ENCODE measurements at places on chromosomes 12 and 14.

DNA sequence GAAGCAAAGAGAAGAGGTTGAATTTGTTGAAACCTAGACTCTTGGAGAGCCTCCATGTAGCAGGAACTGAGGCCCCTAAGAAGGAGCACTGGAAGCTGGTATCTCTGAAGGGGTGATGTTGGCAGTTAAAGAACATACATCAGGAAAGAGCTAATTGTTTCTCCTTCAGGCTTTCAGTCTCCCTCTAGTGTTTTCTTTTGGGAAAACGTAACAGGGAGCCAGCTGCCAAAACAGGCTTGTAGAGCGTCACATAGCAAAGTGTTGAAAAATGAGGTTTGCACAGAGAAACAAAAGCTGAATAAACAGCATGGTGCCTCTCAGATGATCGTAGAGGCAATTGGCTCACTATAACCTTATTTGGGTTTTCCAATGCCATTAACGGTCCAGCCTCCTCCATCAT lies 46.9 kb upstream of the CAND1 start:
- no peak for DNase-seq

DNA sequence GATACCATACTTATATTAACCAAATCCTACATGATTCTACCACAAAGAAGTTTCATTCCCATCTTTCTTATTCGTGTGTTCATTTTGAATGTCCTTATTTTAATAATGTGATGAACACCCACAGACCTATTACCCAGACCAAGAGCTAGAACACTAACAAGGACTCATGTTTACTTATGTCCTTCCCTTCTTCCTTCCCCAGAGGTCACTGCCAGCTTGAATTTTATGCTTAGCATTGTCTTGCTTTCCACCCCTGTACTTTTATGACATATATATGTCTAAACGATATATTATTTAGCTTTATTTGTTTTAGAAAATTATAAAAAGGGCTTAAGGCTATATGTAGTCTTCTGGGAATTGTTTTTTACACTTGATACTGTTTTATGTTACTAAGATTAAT lies 238.6 kb downstream of the LRIG3 start:
- DNase-seq, result no peak

GRCh38 chr12:124766727-124767065 lies 97.0 kb downstream of the SCARB1 start:
- DNase-seq, result no peak

GRCh38 chr14:80264702-80265101 lies 53.4 kb upstream of the DIO2 start:
- no peak for DNase-seq

GRCh38 chr14:61535032-61535431 lies 160.3 kb upstream of the HIF1A start:
- no peak for DNase-seq

DNA sequence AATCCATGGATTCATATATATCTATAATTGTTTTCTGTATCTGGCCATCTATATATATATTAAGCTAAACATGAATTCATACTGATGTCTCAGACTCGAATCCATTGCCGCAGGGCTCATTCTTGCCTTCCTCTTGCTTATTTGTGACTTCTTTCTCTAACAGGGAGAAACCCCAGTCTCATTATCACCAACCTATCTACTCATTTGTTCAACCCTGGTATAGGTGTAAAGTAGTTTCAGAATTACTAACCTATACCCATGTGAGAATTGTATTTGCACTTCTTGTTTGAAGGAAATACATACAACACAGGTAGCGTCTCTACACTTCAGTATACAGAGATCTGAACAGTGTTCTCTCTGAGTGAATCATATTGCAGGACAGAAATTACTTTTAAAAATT lies 77.7 kb downstream of the PTPN11 start:
- DNase-seq, result no peak

DNA sequence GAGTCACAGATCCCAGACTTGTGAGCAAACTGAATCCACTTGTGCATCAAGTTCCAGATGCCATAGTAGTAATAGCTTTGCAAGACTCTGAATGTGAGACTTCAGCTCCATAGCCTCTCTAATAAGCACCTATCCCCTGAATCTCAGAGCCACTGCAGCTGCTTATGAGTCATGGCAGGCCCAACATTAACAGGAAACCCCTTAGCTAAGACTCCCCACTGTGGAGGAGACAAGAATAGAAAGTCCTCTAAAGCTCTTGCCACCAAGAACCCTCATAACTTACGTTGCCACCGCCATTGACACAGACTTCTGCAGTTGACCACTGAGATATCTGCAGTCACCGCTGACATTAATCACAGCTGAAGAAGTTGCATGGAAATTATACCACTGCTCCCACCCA lies 62.9 kb upstream of the PDE3A start:
- no peak for DNase-seq

DNA sequence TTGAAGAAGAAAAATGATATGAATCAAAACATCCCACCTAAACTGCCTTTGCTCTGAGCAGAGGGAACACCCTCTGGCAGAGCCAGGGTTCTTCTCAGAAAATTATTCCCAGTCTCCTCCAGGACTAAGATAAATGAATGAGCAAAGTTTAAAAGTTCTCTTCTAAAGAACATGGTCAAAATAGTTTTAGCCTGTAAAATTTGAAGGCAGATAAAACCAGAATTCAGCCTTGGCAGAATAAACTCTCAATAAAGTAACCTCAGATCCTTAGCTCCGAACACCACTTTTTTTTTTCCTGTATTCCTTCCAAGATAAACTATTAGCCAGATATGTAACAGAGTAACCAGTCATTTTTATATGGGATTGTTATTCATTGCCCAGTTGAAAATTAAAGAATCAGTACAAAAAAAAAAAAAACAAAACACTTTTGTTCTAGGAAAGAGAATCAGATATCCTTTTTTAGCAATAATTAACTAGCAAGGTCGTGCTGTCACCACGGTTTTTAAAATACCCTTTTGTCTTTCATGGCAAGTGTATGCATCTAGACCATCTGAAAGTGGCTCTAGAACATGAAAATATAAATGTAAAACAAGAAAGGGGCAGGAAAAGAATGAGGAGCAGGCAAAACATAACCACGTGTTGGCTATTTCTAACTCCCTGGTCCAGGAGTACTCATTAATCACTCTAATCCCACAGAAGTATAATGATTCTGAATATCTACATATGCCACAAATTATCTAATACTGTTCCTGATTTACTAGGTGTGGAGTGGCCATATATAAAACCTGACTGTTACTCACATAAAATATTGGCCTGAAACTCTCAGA lies 60.8 kb downstream of the CAPZA3 start:
- DNase-seq, result no peak

DNA sequence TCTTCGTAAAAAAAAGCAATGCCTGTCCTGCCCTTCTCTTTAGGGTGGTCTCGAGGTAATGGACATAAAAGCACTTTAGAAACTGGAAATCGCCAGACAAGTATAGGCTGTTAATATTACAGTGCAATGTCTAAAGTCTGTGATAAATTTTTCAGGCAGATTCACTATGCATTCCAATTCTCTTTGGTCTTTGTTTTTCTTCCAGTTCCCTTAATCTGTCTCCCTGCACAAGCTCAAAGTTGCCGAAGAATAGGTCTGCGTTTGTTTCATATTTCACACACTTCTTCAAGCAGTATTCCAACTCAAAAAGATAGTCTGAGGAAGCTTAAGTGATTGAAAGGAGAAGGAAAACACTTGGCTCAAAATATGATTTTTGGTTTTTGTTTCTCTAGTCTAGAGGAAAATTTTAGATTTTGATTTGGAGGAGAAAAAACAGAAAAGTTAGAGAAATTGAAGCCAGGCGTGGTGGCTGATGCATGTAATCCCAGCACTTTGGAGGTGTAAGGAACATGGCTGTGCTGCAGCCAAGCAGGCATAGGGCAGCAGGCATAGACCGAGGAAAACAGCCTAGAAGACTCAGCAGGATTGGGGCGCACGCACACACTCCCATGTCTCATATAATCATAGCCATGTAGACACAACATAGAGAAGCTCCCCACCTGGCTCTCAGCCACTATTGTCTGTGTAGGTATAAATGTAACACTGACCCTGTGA lies 96.2 kb upstream of the TMPO start:
- DNase-seq, result no peak

DNA sequence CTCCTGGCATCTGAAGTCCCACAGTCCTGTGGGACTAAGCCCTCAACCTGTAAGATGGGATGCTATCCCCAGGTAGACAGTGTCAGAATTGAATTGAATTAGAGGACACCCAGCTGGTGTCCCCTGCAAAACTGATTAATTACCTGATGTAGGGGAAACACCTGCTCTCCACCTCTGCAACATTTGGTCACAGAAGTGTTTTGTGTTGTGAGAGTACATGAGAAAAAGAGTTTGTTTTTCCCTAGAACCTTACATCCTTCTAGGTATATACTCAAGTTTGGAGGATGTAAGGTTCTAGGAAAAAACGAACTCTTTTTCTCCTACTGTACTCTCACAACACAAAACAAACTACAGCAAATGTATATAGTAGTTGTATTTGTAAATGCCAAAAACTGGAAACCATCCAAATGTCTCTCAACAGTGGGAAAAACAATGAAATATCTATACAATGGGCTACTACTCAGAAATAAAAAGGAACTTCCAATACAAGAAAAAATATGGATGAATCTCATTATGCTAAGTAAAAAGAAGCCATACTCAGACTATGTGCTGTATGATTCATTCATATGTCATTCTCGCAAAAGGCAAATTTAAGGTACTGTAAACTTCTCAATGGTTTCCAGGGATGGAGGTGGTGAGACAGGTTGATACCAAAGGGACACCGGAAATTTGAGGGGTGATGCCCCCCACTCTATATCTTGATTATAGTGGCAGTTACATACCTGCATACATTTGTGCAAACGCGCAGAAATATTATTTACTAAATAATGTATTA lies 160.7 kb downstream of the MED13L start:
- DNase-seq, result no peak

DNA sequence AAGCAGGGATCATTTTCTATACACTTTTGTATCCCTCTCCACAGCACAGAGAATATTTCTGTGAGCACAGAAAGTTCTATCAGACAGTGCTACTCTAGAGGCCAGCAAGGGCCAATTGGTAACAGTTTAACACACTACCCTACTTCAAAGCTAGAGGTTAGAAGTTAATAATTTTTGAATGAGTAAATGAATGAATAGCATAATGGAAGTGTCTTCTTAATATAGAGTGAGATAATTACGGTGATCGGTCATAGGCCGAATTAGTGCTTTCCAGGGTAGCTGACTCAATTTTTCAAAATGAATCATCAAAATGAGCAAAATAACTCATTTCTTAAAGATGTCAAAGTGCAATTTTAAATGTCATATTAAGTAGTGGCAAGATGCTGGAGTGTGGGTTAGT lies 67.0 kb upstream of the CCDC198 start:
- DNase-seq, result no peak

DNA sequence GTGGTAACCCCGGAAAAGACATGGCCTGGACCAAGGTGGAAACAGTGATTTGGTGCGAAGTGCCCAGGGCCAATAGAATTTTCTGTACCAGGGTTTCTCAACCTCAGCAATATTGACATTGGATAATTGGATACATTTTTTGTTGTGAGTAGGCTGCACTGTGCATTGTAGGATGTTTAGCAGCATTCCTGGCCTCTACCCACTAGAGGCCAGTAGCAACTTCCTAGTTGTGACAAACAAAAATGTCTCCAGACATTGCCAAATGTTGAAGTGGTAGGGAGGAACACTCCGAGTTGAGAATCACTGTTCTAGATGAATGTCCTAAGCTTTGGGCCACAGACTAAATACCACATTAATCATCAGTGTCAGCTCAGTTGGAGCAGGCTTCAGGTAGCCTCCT lies 6.2 kb upstream of the CGRRF1 start:
- no peak for DNase-seq

DNA sequence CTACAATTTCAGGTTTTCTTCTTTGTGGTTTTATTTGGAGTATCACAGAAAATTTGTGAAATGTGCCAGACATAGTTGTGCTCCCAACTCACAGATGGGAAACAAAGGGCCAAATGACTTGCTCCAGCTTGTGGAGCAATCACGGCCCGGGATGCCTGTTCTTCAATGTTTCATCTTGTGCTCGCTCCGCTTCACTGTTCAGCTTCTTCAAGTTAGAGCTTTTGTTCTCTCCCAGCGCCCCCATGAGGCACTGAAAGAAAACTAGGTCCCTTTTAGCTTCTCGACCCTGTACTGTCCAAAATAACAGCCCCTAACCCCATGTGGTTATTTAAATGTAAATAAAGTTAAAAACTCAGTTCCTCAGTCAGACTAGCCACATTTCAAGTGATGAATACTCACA lies 187.9 kb upstream of the STXBP6 start:
- no peak for DNase-seq

DNA sequence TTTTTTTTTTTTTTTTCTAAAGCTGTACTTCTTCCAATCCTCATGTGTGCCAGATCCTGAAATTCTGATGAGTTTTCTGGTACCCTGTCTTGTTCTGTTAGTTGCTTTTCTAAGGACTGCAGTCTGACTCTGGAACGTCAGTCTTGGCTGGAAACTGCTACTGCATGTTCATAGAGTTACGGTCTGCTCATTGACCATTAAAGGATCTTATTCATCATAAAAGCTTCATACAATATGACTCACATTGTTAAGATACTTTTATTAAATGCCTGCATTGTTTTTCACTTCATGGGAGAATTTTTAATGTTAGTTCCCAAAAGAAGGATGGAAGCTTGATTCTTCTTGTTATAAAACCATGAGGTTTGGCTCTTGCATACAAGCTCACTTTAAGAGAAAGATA lies 233.6 kb downstream of the SYT10 start:
- DNase-seq, result no peak

- peak; percentile 52 for DNase-seq
Observed at GRCh38 chr14:60151715-60152114, 13.5 kb downstream of the DHRS7 start.

DNA sequence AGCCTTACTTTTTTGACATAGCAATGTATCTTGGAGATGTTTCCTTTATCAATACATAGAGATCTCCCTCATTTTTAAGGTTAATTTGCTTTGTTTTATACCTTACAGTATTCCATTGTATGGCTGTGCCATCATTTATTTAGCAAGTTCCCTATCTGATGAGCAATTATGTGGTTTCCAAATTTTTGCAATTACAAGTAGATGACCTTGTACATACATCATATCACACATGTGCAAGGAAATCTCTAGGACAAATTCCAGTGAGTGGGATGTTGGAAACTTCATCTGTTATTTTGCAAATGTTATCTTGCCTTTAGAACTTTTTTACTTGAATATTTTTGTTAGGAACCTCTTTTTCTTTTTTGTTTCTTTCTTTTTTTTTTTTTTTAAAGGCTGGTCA lies 49.7 kb downstream of the DRAM1 start:
- DNase-seq, result no peak
